ENCODE measurements at places on chromosomes 2 and 18. TPM values are rescaled to one million over a fixed set of nuclear protein-coding genes. Genes with fewer than 3 reads are reported as not detected.

CFAP65 gene
- not detected for total RNA-seq

ANKRD30BL gene
- total RNA-seq: not detected

IL18R1 gene
- 1.2 TPM for total RNA-seq

CAPN14 gene
- 0.17 TPM for total RNA-seq

MALL gene
- total RNA-seq: 3.2 TPM

CPO gene
- total RNA-seq: not detected

FRZB gene
- 0.17 TPM for total RNA-seq

FBLN7 gene
- total RNA-seq: 0.21 TPM

MRO gene
- total RNA-seq: not detected

GRP gene
- total RNA-seq: not detected

SNORC gene
- 4.3 TPM for total RNA-seq

TXNDC2 gene
- total RNA-seq: not detected

All from mammary epithelial cell (primary cell).